ENCODE measurements at places on chromosomes 13 and 19.

- no peak for DNase-seq
Observed at GRCh38 chr19:6813659-6814058, 41.2 kb downstream of the VAV1 start.

DNA sequence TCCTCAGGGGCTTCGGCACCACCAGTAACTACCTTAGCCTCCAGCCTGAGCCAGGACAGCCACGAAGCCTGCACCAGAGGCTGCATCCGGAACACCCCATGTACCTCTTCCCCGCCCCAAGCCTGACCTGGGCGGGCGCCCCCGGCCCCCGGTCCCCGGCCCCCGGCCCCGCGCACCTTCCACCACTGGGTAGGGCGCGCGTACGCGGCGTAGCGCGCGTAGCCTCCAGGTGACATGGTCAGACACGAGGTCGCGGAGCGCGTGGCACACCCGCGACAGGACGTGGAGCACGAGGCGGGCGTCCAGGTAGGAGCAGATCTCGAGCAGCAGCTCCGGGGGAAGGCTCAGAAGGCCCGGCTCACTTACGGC, 450 bp downstream of the FBXW9 start:
- no peak for DNase-seq

DNA sequence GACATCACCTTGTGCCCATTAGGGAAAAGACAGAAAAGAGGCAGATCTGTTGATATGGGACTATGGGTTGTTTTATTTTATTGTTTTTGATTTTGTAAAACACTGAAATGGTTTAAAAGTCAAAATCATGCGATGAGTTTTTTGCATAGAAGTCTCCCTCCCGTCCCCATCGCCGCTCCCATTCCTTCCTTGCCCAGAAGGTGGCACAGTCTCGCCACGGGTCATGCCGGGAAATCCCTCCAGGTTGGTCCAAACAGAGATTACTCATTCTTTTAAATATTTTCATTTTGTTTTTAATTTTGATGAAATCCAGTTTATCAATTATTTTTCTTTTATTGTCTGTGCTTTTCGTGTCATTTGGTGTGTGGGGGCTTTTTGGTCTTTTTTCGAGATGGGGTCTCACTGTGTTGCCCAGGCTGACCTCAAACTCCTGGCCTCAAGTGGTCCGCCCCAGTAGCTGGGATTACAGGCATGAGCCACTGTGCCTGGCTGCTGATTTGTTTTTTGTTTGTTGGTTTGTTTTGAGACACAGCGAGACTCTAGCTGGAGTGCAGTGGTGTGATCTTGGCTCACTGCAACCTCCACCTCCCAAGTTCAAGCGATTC, 9.2 kb downstream of the PGPEP1 start:
- peak; percentile 36 for DNase-seq

DNA sequence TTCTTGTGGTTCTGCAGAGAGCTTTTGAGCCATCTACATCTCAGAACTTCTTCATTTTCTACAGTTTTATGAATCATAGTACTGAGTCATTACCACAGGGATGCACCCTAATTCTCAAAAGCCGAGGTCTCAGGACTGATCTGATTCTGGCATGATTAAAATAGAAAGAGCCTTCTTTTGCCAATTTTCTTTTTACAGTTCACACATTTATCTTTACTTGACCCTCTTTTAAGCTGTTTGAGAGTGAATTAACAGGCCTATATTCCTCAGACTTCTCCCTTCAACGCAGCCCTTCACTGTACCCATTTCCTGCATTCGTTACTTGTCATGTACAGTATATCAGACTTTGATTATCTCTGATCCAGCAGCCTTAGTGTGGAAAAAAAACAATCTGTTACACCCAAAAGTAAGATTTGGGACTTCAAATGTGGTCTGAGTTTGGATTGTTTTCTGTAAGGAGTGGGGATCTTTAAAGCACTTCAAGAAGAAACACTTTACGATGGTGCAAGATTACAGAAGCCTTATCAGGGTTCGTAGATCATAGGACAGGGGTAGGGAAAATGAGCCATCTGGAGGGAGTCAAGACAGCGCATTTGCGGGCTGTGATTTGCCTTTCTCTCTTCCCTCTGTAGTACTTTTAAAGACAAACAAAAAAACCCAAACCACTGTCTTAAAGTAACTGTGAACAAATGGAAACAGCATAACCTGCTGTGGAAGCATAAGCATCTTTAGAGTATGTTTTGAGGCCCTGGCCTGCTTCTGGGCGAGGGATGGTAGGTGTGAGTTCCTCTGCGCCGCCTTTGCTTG, 15.3 kb upstream of the GPR183 start:
- no peak for DNase-seq

DNA sequence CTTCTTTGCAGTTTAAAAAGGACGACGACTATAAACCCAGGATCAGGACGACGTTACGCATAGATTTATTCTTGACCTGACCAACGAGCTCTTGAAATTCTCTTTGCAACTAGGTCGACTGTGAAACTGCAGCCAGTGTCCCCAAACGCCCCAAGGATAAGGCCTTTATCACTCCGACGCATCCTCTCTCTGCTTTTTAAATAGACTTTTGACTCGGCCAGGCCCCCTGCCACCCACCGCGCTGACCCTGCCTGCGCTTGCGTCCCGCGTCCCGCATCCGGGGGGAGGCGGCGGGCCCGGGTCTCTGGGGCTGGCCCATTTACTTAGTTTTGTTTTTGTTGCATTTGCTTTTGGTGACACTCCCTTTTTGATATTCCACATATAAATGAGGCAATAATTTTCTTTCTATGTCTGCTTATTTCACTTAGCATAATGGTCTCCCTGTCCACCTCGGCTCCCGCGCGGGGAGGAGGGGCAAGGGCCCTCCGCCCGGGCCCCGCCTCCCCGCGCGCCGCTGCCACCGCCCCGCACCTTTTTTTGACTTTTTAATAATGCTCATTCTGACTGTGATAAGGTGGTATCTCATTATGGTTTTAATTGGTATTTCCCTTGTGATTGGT, 17.4 kb downstream of the RB1 start:
- no peak for DNase-seq

DNA sequence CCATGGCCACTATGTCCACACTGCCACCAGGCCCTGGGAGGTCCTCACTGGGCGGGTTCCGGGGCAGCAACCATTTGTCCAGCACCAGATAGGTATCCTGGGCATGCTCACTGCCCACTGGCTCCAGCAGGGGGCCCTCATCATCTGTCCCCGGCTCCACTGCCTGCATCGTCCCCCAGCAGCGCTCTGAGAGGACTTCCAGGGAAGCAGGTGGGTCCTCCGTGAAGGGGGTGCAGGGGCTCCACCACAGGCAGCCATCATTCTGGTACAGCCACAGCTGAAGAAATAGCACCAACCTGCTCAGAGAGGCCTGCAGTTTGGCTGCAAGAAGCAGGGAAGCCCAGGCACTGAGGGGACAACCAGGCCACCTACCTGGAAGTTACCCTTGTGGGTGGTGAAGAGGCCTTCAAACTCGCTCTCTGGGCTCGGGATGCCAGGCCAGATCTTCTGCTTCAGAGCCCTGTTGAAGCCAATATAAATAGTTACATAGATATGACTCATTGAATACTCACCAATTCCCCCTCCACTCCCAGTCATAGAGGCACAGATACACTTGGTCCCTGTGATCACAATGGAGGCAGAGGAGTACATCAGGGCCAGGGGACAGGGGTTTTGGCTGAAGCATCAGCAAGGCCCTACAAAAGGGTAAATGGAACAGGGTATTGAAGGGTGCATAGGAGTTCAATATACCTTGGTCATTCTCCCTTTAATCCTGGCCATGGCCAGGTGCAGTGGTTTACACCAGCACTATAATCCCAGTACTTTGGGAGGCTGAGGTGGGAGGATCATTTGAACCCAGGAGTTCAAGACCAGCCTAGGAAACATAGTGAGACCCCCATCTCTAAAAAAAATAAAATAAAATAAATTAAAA, 4.1 kb downstream of the SWSAP1 start:
- peak; percentile 29 for DNase-seq

Data from T1000 (cell line).